HFFc6 (cell line): ENCODE measurements at places on chromosomes 1 and 21. TPM values are rescaled to one million over a fixed set of nuclear protein-coding genes. Genes with fewer than 3 reads are reported as not detected.

- H3K4me3 ChIP-seq = no peak overlapping the region
- DNase-seq = no peak
- H3K4me1 ChIP-seq = peaks cover 31% of the 10 kb centered on the region
- H3K27me3 ChIP-seq = no peaks in the 10 kb centered on the region
- no peaks in the 10 kb centered on the region for H3K36me3 ChIP-seq
- no peak overlapping the region for H3K27ac ChIP-seq
Measured at GRCh38 chr1:92504291-92505014, 17.7 kb upstream of the GFI1 start.

DNA sequence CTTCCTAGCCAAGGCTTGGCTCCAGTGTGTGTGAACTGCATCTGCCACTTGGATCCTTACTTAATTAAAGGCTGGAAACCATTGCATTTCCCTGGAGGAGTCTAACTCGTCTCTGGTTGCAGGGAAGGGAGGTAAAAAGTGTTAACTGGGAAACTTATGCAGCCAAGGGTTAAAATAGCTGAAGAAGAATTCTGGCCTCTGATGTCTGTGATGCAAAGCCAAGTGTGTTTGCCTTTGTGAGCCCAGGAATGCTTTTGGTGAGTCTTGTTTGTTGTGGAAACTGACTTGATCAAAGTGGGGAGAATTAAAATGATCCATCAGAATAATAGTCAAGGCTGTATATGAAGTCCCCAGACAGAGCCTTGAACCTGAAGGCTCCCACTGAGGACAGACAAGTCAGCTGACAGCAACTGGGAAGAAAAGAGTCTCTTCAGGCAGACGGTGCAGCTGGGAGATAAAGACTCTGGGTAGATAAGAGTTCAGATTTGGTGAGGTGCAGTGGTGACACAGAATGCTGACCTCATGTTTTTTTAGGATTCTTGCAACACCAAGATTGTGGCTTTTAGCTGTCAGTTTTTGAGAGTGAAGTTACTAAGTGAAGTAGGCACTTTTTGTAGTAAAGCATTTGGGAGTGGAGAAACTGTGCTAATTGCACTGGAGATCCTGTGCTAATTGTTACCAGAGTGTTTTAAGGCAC is 59.5 kb upstream of the WLS start:
- no peak overlapping the region for H3K27ac ChIP-seq
- no peak for DNase-seq
- no peaks in the 10 kb centered on the region for H3K36me3 ChIP-seq
- peaks cover 31% of the 10 kb centered on the region for H3K27me3 ChIP-seq

- no peak for DNase-seq
- H3K27ac ChIP-seq = no peak within 1 kb of the TSS
- no peaks in the 10 kb centered on the region for H3K4me1 ChIP-seq
- H3K36me3 ChIP-seq = peaks cover 30% of the 10 kb centered on the region
Measured at GRCh38 chr1:17755120-17755519, at the start of gene ACTL8. TSS of gene ACTL8 (plus strand) at chr1:17755333. CDS start at chr1:17823009, 67,676 bp downstream.

GRCh38 chr1:27349784-27350662 is 8.2 kb downstream of the SYTL1 start:
- H3K4me1 ChIP-seq = no peaks in the 10 kb centered on the region; the same call in 1 of the 2 replicates
- H3K36me3 ChIP-seq = no peaks in the 10 kb centered on the region
- H3K27me3 ChIP-seq = peaks cover 5% of the 10 kb centered on the region
- H3K27ac ChIP-seq = no peak overlapping the region
- peak; percentile 55 for DNase-seq

GRCh38 chr1:57848406-57848805 is 424.5 kb upstream of the DAB1 start:
- peaks cover 6% of the 10 kb centered on the region; the same call in 1 of the 2 replicates for H3K4me1 ChIP-seq
- H3K27ac ChIP-seq = no peak overlapping the region
- no peak for DNase-seq
- H3K4me3 ChIP-seq = no peak overlapping the region
- peaks cover 5% of the 10 kb centered on the region; the same call in 1 of the 2 replicates for H3K36me3 ChIP-seq
- H3K27me3 ChIP-seq = no peaks in the 10 kb centered on the region; the same call in none of the 2 replicates

- no peak overlapping the region for H3K4me3 ChIP-seq
- no peak for DNase-seq
- no peak overlapping the region for H3K27ac ChIP-seq
- H3K27me3 ChIP-seq = peaks cover 4% of the 10 kb centered on the region
- H3K36me3 ChIP-seq = no peaks in the 10 kb centered on the region
Measured at GRCh38 chr1:24351247-24351646, 32.1 kb downstream of the GRHL3 start.

ZNF670 gene
- 0.83 to 1.7 TPM (median 1.5 TPM) in 3 replicates for total RNA-seq

PGLYRP4 gene
- total RNA-seq = not detected in 3 replicates
